ENCODE measurements at places on chromosomes 11 and 22.

DNA sequence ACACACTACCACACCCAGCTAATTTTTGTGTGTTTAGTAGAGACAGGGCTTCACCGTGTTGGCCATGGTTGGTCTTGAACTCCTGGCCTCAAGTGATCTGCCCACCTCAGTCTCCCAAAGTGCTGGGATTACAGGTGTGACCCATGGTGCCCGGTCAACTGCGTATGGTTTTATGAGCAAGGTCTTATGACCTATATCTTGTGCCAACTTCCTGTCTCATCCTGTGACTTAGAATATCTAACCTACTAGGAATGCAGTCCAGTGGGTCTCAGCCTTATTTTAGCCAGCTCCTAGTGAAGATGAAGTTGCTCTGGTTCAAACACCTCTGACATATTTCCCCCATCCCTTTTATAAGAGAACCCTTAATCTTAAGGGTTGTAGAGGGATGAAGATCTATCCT lies 66.1 kb upstream of the OR5AN1 start:
- no peak for DNase-seq

DNA sequence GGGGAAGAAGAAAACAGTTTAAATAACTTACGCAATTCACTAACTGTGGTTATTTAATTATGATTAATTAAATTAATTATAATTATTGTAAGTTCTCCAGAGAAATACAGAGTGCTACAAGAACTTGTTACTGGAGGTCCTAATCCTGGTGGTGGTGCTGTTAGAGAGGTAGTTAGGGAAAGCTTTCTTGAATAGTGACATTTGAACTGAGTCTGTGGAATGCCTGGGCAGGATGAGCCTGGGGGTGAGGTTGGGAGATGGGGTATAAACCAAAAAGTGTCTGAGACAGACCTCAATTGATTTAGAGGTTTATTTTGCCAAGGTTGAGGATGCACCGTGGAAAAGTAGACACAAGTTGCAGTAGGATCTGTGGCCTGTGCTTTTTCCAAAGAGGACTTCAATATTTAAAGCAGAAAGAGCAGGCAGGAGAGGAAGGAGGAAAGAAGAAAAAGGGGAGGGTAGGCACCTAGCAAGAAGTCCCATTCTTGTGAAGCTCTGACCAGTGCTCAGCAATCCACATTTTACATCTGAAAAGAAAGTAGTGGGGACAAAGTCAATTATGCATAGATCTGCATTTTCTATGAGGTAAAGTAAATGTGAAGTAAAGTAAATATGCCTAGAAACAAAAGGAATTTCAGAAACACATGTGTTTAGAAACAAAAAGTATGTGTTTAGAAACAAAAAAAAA lies 4.4 kb upstream of the ZNF202 start:
- DNase-seq: no peak

DNA sequence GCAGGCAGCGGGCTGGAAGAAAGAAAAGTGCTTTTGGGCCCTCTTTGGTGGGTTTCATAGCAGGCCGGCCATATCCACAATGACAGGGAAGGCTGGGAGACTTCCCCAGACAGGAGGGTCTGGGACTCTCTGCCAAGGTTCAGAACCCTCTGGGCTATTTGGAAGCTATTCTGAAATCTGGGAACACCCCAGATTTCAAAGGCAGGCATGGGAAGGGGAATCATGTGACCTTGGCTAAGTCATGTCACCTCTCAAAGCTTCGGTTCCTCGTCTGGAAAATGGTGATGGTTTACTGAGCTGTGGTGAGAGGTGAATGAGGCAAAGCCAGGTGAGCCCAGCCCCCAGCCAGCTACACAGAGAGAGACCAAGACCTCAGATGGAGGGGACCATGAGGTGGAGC lies 4.6 kb downstream of the CASTOR1 start:
- no peak for DNase-seq

DNA sequence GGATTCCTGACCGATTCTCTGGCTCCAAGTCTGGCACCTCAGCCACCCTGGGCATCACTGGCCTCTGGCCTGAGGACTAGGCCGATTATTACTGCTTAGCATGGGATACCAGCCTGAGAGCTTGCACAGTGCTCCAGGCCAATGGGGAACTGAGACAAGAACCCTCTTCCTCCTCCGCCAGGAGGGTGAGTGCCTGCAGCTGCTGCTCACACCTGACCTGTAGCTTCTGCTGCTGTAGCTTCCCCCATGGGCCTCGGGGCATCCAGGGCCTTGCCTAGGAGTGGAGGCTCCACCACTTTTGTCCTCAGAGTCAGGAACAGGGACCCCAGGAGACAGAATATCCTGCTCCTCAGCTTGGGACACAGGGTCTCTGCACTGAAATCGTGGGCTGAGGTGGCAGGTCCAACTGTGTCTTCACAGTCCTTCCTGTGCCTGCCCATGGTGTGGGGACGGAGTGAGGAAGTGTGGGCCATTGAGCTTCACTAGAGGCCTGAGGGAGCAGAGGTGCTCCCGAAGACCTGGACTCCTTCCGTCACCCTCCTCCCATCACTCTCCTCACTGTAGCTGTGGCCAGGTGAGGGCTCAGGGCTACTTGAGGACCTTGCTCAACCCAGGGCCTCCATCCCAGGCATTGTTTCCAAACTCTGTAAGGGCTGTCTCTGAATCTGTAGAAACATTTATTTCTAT lies 103.8 kb downstream of the ZNF280B start:
- no peak for DNase-seq

DNA sequence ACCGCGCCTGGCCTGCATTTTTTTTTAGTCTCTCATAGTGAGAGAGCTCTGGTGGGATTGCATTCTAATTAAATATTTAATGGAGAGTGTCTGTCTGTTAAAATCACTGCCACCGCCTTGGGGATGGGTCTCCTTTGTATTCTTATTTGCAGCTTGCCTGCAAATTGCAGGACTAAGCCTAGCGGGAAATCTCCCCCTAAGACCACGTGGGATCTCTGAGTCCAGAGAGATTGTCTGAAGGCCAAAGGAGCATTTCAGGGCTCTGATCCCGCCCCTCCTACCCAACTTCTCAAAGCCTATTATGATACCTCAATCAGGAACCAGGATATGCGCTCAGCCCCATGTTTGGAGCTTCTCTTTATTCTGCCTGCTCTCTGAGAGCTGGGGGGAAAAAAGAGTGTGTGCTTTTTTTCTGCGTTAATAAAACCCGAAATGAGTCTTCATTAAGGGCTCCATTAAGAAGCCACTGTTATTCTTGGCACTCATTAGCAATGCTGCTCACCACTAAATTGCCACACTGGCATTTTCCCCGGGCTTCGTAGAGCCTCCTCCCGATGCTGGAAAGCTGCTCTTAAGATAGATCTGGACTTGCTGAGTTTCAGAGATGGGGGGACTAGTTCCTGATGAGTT lies 92.9 kb upstream of the THY1 start:
- no peak for DNase-seq

- no peak for DNase-seq
These were observed 34.7 kb downstream of the DDIAS start for GRCh38 chr11:82936261-82936660.

DNA sequence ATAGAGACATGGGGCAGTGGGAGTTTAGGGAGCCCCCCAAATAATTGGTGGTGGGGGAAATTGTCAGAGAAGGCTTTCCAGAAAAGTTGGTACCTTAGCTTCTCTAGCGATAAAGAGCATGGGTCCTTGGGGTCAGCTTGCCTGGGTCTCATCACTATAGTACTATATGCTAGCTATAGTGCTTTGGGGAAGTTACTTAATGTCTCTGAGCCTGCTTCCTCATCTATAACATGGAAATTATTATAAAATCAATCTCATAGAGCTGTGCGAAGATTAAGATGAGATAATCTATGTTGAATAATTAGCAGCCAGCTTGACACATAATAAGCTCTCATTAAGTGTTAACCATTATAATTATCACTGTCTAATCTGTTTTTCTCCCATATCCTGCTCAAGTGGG lies 41.2 kb downstream of the STIM1 start:
- no peak for DNase-seq

DNA sequence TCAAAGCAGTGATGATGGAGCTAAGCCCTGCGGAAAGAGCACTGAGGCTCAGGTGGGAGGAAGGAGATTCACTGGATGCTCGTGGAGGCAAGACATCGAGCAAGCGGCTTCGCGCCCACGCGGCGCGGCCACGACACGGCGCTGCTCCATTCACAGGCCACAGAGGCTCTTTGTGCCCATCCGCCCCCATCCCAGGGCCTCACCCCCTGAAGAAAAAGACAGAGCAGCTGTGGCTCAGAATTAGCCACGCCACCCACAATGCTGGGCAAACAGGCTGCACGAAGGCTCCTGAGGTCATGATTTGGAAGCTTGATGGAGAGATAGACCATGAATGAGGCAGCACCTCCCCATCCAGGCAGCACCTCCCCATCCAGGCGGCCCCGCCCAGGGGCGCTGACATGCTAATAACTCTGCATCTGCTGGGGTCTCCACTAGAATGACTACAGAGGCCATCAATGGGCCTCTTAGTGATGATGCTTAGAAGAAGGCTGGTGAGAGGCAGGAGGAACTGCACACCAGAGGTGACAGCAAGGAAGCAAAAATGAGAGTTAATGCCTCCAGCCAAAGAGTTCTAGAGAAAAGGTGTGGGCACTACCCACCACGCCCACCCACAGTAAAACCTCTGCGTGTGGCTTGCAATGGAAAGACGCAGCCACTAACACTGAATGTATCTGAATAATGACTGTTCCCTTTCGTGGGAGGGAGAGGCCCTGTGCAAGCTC lies 43.5 kb downstream of the MYH9 start:
- no peak for DNase-seq
